ENCODE measurements at places on chromosomes 5 and 9.

DNA sequence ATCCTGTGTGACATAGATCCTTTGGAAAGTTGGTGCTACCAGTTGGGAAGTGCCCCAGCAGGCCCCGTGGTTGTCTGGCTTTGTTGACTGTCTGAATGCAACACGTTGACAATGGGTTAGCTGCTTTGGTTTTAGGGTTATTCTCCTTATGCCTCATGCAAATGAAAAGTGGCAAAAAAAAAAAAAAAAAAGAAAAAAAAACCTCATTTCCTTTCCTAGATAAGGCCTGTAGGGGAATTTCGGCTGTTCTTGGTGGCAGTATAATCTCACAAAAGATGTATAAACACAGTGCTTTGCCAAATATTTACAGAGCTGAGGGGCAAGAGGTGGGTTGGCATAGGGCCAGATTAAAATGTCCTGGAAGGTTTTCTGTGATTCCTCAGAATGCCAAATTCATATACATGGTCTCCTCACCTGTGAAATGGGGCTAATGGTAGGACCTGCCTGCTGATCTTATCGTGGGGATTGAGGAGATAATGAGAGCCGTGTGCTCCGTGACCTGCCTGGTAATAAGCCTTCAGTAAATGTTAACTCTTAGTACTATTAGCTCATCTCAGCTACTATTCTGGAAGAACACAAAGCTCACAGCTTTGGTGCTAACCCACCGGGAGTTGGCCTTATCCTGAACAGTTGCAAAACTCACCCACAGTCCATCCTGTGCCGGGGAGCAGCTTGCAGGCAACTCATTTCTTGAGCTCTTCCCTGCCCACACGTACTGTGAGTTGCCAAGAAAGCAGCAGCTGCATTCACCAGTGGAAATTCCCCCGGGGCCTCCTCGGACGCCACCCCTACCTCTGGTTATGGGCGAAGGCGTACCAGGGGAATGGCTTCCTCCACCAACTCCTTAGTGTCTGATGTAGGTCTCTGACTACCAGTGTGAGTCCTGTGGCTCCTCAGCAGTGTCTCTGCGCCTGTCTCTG lies 220.3 kb downstream of the NR3C1 start:
- peak; percentile 76 for DNase-seq

- no peak for DNase-seq
Measured at GRCh38 chr9:34457266-34458012, 931 bp downstream of the FAM219A start.

GRCh38 chr5:141175933-141176332 lies 1.7 kb upstream of the PCDHB8 start:
- DNase-seq: no peak

DNA sequence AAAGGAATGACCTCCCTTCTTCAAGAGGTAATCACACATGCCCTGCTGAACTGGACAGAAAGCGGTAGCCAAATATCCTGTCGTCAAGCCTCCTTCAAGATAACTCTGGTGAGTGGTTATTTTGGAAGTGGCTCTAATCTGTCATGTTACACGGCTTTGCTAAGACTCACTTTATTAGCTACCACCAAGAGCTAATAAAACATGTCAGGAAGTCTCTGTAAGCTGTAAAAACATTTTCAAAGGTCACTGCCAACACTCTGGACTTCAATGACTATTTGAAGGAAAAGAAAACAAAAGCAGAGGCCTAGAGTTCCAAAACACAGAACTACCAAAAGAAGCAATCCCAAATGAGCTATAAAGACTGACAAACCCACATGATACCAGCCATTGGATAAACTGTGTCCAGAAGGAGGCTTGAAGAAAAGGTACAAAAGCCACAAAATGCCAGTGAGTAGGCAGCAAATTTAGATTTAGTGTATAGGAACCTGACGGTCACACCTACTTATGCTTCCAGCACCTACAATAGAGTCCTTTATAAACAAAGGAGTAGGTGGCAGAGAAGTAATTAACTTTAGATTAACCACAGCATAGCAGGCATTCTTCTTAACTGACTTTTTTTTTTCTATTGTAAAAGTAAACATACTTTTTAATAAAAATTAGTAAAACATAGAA lies 97.3 kb upstream of the EQTN start:
- DNase-seq: no peak

- DNase-seq: no peak
Measured at GRCh38 chr5:103298117-103298516, 39.6 kb downstream of the MACIR start.

GRCh38 chr5:138018849-138019248 lies 14.0 kb downstream of the FAM13B start:
- no peak for DNase-seq

DNA sequence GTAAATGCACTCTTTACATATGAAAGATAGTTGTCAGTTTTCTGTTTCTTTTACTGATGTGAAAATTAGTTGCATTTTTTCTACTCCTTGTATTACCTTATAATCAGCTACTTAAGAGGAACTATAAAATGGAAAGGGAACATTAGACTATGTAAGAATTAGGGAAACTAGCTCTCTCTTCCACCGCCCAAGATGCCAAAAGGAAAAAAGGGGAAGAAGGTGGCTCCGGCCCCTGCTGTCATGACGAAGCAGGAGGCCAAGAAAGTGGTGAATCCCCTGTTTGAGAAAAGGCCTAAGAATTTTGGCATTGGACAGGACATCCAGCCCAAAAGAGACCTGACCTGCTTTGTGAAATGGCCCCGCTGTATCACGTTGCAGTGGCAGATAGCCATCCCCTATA lies 15.2 kb upstream of the HOMER1 start:
- DNase-seq: no peak

DNA sequence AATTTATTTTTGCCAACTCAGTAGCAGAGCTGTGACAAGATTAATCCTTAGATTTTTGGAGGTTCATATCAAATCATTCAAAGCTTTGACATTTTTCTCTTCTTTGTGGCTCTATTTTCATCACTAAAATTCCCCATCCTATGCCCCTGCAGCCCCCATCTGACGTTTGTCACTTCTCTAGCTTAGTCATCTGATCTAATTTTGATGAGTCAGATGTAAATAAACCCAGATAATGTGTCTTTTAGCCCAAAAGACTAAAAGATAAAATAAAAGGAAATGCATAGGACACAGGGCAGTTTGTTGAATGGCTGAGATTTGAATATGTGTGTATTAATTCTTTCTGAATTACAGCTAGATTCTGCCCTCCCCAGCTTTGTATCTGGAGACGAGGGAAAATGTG lies 897 bp upstream of the HSPB3 start:
- no peak for DNase-seq

- no peak for DNase-seq
Measured at GRCh38 chr5:122129306-122129705, at the start of gene ZNF474. Gene ZNF474, plus strand, starts transcription at chr5:122129546. Its CDS starts 22,445 bp downstream, at chr5:122151991.

- no peak for DNase-seq
Measured at GRCh38 chr5:1643651-1644392, 120.1 kb upstream of the LPCAT1 start.

DNA sequence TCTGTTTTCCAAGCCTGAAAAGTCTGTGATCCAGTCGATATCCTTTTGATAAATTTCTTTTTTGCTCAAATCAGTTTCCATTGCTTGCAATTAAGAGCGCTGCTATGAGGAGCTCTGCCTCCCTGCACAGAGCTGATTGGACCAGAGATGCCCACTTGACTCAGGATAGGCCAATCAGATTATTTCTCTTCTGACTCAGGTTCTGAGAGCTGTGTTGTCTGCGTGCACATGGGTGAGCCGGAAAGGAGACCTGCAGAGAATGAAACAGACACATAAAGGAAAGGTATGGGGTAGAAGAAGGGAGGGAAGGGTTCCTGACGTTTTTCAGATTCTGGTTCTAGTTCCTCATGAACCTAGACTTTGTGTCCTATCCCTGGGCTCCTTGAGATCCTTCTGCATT lies 15.8 kb upstream of the FABP6 start:
- no peak for DNase-seq

DNA sequence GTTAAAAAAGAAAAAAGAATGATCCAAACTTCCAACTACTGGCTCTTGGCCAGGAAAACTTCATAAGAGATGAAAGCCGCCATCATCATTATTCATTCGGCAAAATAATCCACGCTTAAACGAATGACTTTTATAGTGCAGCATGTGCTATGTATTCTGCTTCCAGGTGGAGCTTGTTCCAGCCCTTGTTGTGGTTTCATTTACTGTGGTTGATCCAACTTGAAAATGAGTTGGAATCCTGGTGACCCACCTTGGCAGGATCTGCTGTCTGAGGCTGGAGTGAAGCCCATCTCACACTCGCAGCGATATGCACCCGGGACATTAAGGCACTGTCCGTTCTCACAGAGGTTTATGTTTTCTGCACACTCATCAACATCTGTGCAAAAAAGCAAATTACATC lies 209.6 kb downstream of the FBN2 start:
- no peak for DNase-seq

GRCh38 chr9:13865869-13866268 lies 448.1 kb downstream of the NFIB start:
- DNase-seq: no peak

- DNase-seq: no peak
Measured at GRCh38 chr5:139812836-139813805, 17.5 kb downstream of the PSD2 start.

DNA sequence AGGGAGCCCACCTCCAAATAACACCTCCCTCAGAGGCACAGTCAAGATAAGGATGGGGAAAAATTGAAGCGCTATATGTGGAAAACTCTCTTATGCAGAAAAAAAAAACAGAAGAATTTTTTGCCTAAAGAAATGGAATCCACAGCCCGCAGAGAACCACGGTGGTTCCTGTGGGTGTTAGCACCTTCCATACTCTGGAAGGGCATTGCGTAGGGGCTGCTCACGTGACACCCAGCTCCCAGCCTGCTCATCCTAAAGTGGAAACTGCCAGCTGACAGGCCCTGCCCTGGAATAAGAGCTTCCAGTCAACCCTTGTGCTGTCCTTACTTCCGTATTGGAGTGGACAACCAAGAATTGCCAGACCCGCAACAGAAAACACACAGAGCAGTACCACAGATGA lies 142.5 kb downstream of the FSTL4 start:
- DNase-seq: no peak

DNA sequence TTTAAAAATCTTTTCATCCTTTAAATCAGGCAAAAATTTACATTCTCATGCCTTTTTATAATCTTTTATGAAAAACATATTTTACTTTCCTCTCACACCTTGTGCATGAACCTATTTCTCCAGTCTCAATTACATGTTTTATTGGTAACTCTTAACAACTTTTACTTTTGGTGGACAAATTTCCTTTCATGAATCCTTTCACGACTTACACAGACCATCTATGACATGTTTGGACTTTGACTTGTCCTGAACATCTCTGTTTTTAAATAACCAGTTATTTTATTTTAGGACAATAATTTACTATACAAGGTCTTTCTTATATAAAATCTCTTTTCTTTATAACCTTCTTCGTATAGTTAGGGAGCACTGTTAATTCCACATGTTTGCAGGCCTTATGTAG lies 26.5 kb upstream of the MTMR12 start:
- DNase-seq: no peak

- DNase-seq: no peak
Measured at GRCh38 chr9:107638521-107639310, 149.1 kb upstream of the KLF4 start.
